ENCODE measurements at places on chromosomes 16 and 17.

GRCh38 chr16:22098405-22099255, 6.3 kb downstream of the VWA3A start:
- no peak for DNase-seq

DNA sequence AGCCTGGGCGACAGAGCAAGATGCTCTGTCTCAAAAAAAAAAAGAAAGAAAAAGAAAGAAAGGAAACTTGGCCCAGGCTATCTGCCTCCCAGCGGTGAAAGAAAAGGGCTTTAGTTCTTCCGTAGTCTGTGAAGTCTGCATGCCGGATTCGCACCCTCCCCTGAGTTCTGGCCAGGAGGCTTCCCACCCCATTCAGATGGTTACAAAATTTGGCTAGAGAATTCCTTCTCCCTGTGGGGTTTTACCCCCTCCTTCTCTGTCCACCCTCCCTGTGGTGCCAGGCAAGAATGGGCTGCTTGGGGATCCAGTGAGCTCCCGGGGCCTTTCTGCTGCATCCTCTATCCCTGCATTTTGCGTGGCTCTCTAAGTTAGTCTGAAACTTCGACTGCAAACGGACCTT, 37.8 kb downstream of the PAFAH1B1 start:
- DNase-seq: no peak

- no peak for DNase-seq
These were observed 138.4 kb upstream of the GSE1 start for GRCh38 chr16:85474621-85475217.

DNA sequence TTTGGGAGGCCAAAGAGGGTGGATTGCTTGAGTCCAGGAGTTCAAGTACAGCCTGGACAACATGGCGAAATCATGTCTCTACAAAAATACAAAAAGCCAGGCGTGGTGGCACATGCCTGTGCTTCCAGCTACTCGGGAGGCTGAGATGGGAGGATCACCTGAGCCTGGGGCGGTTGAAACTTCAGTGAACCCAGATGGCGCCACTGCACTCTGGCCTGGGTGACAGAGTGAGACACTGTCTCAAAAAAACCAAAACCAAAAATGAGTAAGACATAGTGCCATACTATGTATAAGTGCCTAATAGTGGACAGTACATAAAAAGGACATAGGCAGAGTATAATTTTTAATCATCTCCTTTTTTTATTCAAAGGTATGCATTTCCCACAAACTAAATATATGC, 4.0 kb downstream of the CTC1 start:
- no peak for DNase-seq

DNA sequence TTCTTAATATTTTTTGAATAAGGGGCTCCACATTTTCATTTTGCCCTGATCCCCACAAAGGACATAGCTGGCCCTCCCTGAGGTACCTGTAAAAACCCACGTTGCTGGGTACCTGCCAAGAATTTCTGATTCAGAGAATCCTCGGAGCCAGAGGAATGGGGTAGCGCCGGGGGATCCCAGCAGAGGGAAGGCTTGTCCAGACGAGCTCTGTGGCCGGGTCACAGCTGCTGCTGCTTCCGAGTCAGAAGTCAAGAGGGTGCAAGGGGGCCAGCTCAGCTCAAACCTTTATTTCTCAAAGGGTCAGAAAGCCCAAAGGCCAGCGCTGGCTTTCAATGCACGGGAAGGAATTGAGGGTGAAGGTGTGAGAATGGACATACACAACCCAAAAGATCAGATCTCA, 68.9 kb upstream of the SDK2 start:
- no peak for DNase-seq

GRCh38 chr16:81625544-81626153, 153.4 kb upstream of the PLCG2 start:
- no peak for DNase-seq

DNA sequence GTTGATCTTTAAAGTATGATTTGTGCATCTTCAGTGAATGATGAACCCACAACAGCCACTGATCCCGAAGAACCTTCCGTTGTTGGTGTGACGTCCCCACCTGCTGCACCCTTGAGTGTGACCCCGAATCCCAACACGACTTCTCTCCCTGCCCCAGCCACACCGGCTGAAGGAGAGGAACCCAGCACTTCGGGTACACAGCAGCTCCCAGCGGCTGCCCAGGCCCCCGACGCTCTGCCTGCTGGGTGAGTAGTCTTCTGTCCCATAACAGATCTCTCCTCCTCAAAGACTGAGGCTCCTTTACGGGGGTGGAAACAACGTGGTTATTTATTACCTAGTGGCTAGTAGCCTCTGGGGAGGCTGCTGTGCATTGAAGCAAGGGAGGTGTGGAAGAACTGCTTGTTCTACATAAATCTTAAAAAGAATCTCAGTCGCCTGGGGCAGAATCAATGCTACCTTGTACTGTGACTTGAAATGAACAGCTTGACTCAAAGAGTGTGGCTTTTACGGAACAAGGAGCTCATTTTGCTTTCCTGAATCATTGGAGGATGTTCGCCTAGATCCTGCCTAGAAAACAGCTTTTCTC, 63.0 kb upstream of the CLEC18A start:
- DNase-seq: peak; percentile 48

DNA sequence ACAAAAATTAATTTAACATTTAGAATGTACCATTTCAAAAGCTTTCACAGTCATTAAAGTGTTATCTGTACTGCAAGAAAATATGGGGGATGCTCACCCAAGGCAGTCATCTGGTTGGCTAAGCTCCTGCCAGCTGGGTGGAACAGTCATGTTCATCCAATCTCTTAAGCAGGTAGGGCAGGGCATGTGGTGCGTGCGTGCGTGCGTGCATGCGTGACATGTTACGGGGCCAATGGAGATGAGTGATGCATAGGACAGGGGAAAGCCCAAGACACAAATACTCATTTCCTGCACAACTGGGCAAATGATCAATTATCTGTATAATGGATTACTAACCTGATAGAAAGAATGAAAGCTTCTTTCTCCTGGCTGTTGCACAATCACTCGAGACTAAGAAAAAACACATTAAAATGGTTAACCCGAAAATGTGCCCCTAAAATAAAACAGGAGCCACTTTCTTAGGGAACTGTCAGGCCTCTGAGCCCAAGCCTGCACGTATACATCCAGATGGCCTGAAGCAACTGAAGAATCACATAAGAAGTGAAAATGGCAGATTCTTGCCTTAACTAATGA, 104.4 kb downstream of the MYO1D start:
- DNase-seq: no peak

DNA sequence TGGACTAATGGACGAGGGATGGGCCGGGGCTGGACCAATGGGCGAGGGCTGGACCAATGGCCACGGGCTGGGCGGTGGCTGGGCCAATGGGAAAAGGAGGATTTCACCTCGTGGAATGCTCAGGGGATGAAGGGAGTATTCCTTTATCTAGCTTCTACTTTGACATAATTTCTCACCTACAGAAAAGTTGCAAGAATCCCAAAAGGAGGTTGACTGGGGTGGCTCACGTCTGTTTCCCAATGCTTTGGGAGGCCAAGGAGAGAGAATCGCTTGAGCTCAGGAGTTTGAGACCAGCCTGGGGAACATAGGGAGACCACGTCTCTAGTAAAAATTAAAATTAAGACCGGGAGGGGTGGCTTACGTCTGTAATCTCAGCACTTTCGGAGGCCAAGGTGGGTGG, 5.7 kb upstream of the FLYWCH1 start:
- DNase-seq: no peak

DNA sequence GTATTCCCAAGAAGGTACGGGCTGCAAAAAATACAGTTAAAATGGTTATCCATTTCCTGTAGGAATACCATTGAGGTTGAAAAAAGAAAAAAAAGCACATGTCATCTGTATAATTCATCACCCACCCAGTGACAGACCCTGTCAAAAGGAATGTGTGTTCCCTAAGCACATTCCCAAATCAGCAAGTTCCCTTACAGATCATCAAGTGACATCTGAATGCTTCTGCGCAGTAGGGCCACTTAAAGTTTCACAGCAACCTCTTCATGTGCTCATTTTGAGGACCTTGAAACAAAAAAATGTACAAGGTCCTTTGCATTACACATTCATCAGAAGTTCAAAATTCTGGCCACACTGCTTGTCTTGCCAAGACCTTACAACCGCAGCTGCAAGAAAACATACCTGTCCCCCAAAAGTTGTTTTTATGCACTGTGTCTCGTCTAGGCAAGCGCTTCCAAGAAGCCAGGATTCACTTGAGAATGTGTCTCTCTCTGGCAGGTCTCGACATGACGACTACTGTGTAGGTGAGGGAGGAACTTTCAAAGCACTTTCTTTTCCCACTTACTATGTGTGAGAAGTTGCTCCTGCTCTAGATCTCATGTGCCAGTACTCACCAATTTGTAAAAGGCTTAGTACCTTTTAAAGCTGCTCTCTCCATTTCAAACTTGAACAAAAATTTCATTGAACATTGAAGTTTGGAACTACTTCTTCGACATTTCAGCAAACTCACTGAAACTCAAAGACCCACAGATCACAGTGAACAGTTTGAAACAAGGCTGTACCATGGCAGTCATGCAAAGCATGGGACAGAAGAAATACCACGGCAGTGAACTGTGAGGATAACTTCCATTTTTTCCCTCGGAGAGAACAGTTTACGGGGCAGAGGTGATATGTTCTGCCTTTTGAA, 4.3 kb upstream of the POLG2 start:
- DNase-seq: no peak

DNA sequence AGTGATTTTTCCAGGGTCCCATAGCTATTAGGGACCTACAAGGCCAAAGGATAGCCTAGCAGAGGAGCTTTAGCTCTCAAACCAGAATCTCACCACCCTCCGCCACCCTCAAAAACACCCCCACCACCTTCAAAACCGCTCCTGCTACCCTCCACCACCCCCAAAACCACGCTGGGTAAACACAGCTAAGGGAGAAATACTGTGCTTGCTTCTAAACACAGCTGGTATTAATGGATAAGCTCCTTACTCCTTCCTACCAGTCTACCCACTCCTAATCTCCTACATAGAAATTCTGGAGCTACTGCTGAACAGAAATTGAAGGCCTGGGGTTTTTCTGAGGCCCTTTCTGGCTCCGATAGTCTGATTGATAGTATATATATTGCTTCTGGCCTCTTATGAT, 2.2 kb upstream of the LPCAT2 start:
- no peak for DNase-seq

DNA sequence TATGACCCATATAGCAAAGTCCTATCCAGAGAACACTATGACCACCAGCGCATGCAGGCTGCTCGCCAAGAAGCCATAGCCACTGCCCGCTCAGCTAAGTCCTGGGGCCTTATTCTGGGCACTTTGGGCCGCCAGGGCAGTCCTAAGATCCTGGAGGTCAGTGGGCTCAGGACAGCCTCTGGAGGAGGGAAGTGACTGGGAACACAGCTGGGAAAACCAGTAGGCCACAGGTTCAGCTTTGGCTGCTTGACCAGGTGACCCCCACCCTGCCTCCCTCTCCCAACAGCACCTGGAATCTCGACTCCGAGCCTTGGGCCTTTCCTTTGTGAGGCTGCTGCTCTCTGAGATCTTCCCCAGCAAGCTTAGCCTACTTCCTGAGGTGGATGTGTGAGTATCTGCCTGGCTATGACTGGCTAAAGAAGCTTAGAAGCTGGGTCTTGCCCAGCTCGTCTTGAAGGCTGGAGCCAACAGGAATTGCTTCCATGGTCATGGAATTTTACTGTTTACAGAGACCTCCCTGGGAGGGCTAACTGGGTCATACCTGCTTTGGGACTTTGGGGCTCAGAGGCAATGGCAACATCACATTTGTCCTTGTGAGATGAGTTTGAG, 1.5 kb upstream of the OVCA2 start:
- no peak for DNase-seq

DNA sequence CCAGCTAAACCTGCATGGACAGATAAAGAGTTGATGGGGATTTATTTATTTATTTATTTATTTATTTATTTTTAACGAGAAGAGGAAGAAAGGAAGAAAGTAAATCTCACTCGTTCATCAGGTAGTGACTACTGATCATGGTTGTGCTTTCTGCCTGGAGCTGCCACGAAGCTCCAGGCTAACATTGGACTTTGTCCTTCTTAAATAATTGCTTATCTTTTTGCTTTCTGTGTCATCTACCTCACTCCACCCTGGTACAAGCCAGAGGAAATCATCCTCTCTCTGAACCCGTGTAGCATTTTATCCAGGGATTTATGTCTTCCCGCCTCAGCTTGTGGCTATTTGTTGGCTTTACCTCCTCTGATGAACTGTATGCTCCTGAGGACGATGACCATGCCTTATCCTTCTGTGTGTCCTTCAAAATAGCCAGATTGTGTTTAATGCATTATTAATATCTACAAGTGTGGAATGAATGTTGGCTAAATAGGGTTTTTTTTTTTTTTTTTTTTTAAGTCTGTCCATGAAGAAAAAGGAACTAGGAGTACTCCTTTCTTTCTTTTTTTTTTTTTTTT, 8.0 kb upstream of the SLC12A3 start:
- no peak for DNase-seq

GRCh38 chr17:30267625-30268024, 24.1 kb downstream of the BLMH start:
- DNase-seq: no peak

- no peak for DNase-seq
These were observed 5.7 kb downstream of the TMED6 start for GRCh38 chr16:69345923-69346322.

DNA sequence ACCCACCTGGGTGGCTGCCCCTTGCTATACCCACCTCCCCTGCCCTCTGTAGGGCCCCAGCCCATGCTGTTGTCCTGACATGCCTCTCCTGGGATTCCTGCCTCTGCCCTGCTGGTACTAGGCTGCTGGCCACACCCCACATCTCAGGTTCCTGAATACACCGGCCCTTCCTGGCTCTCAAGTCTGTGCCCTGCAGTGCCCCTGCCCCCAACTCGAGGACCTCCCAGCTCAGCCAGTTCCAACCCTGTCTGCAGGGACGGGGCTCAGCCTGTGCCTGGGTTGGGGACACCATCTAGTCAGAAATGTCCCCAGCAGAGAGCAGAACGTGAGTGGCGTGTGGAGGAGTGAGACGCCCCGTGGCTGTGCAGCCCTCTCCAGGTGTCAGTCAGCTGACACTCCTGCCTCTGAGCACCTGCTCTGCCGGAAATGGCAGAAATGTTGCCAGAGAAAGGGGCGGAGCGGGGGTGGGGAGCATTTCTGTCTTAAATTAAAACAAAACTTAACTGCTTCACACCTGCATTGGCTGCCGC, 28.7 kb downstream of the ACSF3 start:
- no peak for DNase-seq

- no peak for DNase-seq
These were observed 47.4 kb upstream of the KSR1 start for GRCh38 chr17:27408891-27409290.

DNA sequence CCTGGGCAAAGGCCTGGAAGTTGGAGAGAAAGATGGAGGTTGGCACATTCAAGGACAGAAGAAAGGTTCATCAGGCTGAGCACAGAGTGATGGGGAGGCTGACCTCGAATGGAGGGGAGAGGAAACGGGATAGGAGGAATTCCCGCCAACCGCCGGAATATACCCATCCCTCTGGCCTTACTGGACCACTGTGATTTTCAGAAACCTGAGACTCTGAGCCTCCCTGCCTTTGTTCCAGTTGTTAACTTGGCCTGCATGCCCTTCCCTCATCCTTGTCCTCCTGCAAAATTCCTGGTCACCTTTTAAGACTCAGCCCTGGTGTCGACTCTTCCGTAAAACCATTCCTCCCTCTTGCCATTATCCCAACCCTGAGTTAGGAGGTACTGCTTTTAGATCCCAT, 107.6 kb downstream of the VAT1L start:
- DNase-seq: no peak

- DNase-seq: no peak
These were observed 2.0 kb downstream of the ROGDI start for GRCh38 chr16:4800290-4801041.

- DNase-seq: peak; percentile 74
These were observed 62.4 kb downstream of the BAIAP2 start for GRCh38 chr17:81097134-81097942.

Data from left renal pelvis (tissue), 4 donors.